ENCODE measurements at places on chromosomes 1 and 21.

GRCh38 chr1:178684111-178684510, 40.9 kb upstream of the RALGPS2 start:
- DNase-seq = peak; percentile 76

- no peak for DNase-seq
Observed at GRCh38 chr1:223340637-223341036, 23.3 kb downstream of the SUSD4 start.

DNA sequence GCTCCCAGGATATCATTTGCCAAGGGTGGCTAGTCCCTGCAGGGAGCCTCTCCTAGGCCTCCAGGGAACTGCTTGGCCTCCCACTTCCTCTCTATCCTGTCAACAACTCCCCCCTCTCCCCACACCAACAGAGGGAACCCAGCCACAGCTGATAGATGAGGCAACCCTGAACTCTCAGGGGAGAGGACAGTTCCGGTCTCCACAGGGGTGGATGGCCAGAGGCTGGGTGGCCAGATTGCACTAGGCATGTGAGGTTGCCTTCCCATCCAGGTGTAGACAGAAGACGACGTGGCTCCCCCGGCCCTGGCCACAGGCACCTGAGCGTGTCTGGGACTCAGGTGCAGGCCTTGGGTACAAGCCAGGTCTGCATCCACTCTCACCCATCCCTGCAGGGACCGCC, 53.3 kb downstream of the TOR1AIP2 start:
- peak; percentile 34 for DNase-seq

DNA sequence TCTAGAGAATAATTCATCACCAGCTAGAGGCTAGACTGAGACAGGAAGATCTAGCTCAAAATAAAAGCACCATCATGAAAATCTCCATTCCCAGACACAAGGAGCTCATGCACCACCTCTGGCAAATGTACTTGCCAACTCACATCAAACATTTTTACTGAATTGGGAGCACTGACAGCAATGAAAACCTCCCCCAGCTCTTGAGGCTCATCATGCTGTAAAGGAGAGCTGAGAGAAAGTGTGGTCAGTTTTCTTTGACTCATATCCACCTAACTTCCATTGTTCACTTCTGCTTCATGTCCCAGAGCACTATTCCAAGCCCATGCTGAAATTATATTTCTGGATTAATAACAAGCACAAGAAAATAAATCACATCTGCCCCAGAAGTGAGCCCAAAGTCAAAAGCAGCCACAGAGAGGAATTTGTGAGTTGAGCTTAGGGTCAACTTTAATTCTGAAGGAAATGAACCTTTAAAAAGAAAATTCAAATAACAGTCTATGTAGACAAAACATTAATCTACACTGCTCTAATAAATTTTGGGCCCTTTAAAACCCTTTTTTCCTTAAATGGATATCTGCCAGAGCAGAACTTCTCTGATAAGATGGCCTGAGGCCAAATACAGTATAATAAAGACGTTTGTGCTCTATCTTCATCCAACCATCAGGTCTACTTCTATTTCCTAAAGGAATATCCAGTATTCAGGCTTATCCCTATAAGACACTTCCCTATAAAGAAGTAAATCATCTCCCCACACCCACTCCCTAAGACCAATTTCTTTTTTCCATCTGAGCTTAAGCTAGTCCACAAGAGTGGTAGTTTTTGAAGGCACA, 85.9 kb upstream of the ADAM30 start:
- peak; percentile 47 for DNase-seq

DNA sequence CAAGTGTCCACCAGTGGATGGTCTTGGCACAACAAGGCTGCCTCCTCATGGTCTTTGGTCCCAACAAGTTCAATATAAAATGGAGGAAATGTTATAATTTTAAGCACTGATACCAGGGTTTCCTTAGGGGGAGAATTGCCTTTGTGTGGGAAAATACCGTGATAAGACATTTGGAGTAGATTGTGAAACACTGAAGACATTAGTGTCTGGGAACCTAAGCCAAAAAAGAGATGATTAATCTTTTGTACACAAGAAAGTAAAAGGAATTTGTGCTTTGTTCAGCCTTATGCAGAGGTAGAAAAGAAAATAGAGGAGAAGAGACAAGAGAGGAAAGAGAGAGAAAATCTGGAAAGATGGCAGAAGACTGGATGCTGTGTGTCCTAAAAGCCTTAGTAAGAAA, 36.1 kb downstream of the ST6GALNAC3 start:
- DNase-seq = peak; percentile 24

- DNase-seq = no peak
Observed at GRCh38 chr1:54982739-54983138, 2.3 kb downstream of the TMEM61 start.

DNA sequence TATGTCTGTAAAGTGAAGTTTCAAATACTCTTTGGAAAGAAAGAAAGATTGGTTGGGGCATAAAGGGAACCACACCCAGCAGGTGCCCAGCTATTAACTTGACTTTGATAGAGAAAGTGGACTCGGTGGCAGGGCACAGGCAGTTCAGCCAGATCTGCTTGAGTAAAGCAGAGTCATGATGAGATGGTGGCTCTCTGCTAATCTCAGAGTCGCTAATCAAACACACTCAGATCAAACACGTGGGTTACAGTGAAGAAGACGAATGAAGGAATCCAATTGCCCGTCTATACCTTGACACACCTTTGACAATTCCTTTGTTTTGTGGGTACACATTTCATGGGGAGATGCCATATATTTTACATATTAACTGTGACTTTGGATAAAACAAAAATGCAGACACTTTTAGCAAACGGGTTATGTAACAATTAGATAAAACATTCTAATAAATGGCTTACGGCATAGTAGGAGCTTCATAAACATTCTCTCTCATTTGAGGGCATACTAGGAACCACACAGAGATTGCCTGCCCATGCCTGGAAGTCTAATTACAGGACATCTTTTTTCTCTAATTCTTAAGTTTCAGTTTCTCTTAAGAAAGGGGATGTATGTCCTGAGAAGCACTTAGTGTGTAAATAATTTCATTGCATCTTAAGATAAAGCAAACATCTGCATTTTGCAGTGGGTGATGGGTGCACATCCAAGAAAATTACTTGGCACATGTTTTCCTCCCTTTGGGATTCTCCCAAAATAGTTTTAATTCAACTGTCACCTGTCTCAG, 7.2 kb downstream of the CBR1 start:
- no peak for DNase-seq

GRCh38 chr21:14685568-14685967, 139.5 kb upstream of the SAMSN1 start:
- DNase-seq = peak; percentile 11

DNA sequence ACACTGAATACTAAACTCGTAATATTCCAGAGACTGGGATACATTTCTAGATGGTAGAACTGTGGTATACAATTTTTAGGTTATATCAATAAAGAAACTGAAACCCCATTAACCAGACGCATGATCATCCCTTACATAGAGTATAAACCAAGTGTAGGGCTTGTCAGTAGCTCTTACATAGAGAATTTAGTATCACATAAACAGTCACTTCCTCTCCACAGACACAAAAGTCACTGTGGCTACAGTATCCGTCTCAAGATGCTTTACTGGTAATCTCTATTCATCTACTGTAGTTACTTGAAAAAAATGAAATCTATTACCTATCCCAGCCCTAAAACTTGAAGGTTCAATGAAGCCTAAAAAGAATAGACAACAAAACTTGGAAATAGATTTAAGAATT, 252.3 kb upstream of the TMPRSS15 start:
- DNase-seq = no peak

DNA sequence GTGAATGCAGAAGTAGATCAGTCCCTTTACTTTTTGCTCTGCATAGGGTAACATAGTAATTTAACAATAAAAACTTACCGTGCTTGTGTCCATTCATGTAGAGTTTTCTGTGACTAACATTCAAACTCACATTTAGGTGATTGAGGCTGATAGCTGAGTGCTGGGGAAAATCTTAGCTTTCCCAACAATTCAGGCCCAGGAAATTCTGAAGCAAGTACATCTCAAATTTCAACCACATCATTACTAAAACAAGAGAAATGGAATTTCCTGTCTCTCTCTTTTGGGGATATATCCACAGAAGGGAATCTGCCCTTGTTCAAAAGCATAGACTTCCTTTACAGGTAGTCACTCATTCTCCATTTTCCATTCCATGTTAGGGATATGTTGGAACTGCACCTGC, 33.1 kb upstream of the C1orf146 start:
- peak; percentile 87 for DNase-seq

- DNase-seq = no peak
Observed at GRCh38 chr1:164561472-164561871, 2.5 kb downstream of the PBX1 start.

DNA sequence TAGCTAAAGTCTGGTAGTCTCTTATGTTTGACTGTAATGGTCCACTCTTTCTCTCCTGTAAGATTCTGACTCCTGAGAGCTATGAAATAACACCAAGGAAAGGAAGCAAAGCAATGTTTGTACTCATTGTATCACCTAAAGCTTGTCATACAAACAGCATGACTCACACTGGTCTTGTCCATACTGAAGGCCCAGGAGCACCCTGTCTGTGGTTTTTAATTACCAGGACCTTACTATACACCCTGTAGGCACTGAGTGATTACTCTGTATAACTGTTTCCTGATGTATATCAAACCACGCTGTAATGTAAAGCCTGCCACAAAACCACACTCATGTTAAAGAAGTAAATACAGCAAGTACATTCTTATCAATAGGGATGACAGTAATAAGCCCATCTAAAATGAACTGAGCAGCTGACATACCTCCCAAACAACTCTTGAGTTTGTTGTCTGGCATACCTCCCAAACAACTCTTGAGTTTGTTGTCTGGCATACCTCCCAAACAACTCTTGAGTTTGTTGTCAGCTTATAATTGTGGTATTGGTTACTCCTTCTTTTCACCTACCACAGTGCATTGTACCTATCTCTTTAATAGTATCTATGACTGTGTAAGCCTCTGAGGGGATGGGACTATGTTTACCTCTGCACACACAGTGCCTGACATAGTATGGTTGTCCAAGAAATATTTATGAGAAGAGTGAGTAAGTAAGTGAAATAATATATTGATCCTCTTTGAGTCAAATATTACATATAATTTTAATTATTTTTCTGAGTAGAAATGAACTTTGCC, 11.6 kb upstream of the TNFSF18 start:
- peak; percentile 79 for DNase-seq

DNA sequence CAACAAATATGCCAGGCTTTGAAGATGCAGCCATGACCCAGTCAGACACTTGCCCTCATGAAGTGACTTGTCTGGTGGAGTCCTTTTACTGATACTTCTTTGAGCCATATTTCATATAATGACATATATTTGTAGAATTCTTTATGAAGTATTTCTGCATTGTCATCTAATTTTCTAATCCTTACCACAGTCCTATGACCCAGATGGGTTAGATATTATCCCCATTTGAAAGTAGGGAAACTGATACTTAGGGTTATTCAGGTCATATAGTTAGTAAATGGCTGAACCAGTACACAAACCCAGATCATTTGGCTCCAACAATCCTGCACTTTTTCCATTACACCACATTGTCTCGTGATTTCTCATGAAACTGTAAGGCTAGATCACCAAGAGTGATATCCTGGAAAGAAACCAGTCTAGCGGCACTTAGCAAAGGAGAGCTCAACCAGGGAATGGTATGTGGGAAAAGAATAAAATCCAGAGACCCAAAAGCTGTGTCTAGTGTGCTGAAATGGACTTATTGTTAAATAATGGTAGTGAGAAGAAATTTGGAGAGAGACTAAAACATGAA, 49.6 kb downstream of the ZFYVE9 start:
- no peak for DNase-seq

DNA sequence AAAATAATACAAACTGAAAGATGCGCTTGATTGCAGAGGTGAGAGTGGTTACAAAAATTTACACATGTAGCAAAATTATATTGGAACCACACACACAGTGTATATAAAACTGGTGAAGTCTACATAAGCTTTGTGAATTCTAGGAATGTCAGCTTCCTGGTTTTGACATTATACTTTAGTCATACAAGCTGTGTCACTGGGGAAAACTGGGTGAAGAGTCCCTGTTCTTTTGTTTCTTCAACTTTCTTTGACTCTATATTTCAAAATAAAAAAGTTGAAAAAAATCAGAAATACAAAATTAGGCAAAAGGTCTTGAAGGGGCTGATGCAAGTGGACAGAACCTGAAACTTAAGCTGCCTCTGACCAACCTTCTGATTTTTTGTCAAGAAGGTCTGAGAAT, 3.0 kb downstream of the C1QC start:
- DNase-seq = no peak

DNA sequence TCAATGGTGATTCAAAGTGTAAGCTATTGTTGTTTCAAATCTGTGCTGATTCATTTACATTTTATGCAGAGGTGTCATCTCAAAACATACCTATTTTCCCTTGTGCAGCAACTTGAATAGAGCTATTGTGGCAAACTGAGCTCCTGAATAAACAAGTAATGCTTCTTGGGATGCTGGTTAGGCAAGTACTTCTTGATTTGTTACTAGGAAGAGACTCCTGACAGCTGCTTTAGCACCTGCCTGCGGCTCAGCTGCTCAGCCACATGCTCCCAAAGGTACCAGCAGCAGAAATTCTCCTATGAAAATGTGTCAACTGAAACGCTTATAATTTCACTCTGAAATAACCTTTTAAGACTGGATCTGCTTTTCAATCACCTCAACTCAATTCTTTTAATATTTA, 352.3 kb downstream of the RYR2 start:
- no peak for DNase-seq

- no peak for DNase-seq
Observed at GRCh38 chr1:115890580-115890979, 49.7 kb upstream of the NHLH2 start.

DNA sequence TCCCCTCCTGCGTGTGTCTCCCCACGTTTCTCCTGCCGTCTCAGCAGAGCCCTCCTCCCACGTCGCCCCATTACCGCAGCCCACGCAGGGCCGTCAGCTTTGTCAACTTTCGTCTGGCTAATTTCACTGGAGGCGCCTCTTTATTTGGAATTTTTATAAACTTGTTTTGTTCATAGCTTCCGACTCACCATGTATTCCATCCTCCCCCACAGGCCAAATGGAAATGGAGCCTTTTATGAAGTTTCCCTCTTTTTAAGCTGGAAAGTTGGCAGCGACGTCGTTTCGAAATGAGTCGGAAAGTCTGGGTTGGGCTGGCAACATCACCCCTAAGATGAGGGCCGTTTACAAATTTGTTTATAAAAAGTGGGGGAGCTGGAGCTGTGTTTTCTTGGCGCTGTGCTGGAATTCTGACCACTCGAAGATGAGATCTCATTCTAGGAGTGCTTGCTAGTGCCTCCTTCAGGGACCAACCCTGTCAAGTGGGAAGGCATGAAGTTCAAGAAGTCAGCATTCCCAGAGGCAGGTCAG, 23.7 kb upstream of the SLC45A1 start:
- DNase-seq = no peak

DNA sequence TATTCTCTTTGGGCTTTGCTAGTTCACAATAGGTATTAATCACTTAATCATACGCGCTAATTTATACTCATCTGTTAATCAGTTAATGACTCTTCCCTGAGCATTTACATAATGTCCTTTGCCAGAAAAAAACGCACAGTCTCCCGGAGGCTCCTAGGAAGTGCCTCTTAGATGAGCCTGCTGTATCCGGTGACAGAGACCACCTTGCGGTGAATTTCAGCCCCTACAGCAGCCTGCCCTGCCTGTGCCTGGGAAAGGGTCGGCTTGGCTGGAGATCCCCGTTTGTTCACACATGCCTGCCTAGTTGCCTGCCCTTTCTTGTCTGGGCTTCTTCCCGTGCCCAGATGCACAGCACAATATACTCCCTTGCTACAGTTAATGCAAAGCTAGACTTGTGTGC, 152.9 kb downstream of the ZBTB18 start:
- no peak for DNase-seq

- peak; percentile 60 for DNase-seq
Observed at GRCh38 chr1:58861506-58861905, 77.7 kb upstream of the JUN start.

Measured in choroid plexus epithelial cell (primary cell).